Stimulated activated CD8-positive, alpha-beta memory T cell treated with anti-CD3 and anti-CD28 coated beads, Interleukin-4, amount 100 ng/mL, for 4 hours (primary cell): ENCODE measurements at places on chromosomes 3 and 15.

DNA sequence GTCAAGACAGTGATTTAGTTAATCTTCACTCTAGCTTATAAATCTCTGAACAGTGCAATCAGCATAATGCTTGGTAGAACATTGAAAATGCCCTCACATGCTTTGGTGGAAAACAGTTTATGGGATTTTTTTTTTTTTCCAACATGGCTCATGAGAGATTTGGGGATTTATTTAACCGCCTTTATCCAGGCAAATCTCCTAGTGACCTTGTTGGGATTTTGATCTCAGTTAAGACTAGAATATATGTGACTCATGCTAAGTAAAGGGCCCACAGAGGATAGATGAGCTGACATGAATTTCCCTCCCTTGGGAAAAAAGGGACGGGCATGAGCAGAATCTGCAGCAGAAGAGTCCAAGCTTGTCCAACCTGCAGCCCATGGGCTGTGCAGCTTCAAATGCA, 18.7 kb downstream of the LRTM1 start:
- no peak for DNase-seq

DNA sequence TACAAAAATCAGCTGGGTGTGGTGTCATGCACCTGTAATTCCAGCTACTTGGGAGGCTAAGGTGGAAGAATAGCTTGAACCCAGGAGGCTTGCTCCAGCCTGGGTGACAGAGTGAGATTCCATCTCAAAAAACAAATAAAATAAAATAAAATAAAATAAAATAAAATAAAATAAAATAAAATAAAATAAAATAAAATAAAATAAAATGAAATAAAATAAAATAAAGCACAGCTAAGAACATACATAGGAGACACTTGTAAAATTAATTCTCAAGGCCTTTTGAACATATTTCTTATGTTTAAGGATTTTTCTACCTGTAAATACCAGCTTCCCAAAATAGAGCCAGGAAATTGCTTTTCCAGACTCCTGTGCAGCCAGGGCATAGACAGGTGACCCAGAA, 703.0 kb downstream of the ZPLD1 start:
- no peak for DNase-seq

DNA sequence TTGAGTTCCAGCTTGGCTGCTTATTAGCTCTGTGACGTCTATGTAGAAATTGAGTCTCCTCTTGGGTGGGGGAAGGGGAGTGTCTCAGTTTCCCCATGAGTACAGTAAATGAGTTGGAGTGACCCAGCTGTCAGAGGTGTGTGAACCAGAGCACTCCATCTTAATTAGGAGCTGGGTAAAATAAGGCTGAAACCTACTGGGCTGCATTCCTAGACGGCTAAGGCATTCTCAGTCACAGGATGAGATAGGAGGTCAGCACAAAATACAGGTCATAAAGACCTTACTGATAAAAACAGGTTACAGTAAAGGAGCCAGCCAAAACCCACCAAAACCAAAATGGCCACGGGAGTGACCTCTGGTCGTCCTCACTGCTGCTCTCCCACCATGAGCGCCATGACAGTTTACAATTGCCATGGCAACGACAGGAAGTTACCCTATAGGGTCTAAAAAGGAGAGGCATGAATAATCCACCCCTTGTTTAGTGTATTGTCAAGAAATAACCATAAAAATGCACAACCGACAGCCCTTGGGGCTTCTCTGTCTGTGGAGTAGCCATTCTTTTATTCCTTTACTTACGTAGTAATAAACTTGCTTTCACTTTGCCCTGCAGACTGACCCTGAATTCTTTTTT, 222.4 kb downstream of the CACNA2D3 start:
- no peak for DNase-seq

DNA sequence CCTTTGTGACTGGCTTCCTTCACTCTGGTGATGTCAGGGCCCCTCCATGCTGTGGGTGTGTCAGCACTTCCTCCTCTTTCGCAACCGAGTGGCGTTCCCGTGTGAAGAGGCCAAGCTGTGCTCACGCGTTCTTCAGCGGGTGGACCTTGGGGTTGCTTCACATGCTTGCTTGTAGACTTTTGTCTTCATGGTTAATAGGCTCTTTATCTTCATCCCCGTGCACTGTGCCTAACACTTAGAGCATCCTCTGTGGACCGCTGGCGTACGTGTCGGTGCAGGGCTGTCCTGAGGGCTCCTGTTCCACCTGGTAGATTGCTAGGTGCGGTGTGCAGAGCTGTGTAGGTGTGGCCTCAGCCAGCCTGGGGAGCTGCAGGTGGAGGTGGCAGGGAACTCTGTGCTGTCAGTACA, 182.3 kb downstream of the OR4M2 start:
- peak; percentile 34 for DNase-seq

DNA sequence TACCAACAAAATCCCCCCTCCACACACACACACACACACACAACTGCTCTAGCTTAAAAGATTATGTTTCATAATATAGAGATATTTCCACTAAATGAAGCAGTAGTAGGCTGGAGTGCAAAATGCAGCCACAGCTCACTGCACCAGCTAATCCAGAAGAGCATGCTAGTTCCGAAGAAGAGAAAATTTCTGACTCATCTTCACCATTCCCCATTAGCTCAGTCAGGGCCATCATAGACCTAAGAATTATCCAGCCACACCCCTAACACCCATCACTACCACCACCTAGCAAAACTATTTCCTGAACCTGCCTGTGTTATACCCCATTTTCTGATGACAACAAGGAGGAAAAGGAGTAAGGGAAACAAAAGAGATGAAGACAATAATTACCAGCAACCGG, 67.1 kb upstream of the UBE2E2 start:
- DNase-seq = no peak

GRCh38 chr3:63661242-63661641, 8.8 kb downstream of the SNTN start:
- no peak for DNase-seq

DNA sequence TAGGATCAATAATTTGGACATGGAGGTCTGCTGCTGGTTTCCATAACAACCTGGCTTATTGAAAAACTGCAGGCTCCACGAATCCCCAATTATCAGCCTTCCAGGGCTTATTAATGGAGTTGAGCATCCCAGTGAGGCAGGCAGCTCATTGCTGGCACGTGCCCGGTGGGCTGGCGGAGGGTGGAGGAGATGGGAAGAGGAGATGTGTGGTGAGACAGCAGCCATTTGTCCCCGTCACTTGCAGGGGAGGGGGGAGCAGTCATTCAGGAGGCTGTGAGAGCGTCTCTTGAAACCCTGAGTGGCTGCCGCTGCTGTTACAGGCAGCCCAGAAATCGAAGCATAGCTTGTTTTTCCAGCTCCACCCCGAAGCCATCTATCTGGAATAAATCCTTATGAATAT, 70.6 kb downstream of the GAP43 start:
- DNase-seq = no peak

DNA sequence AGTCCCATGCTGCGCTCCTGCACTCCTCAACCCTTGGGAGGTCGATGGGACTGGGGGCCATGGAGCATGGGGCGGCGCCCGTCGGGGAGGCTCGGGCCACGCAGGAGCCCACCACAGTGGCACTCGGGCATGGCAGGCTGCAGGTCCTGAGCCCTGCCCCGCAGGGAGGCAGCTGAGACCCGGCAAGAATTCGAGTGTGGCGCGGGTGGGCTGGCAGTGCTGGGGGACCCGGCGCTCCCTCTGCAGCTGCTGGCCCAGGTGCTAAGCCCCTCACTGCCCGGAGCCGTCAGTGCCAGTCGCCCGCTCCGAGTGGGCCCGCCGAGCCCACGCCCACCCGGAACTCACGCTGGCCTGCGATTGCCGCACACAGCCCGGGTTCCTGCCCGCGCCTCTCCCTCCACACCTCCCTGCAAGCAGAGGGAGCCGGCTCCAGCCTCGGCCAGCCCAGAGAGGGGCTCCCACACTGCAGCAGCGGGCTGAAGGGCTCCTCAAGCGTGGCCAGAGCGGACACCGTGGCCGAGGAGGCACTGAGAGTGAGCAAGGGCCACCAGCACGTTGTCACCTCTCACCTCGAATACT, 200.3 kb downstream of the ROBO2 start:
- DNase-seq = no peak

- no peak for DNase-seq
Observed at GRCh38 chr15:62089616-62090015, 22.8 kb downstream of the C2CD4A start.

DNA sequence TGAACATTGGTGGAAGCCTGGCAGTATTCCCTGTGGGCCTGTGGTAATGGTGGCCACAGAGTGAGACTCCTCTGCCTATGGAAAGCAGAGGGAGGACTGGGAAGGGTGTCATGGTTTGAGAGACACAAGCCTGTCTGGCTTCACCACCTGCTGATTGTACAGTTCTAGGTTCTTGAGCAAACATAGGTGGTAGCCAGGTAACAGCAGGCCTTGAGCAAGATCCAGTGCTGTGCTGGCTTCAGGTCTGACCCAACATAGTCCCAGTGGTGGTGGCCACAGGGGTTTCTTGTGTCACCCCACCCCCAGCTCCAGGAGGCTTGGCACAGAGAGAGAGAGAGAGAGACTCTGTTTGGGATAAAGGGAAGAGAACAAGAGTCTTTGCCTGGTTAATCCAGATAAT, 22.7 kb upstream of the KPNA4 start:
- no peak for DNase-seq

DNA sequence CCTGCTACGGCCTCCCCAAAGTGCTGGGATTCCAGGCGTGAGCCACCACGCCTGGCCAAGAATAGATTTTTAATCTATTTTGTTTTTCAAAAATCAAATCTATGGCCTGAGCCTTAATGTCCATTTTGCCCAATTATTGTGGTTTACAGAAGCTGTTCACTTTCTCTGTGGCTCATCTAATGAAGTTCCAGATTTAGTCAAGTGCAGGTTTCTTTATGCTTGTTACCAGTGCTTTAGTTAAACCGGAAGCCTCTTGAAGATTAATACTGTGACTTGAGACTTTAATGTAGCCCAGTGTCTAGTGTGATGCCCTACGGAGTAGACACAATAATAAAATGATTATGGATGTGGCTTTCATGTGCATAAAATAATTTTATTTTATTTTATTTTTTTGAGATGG, 16.5 kb upstream of the EDEM1 start:
- DNase-seq = no peak
